ENCODE measurements at places on chromosomes 11 and 22.
A peak's percentile ranks its signal among the peaks of the same experiment; 100 is the strongest.

- DNase-seq = peak; percentile 88
These were observed 26.1 kb upstream of the RTL6 start for GRCh38 chr22:44523981-44524759.

- DNase-seq = no peak
These were observed 51.1 kb downstream of the MUC6 start for GRCh38 chr11:985406-985805.

DNA sequence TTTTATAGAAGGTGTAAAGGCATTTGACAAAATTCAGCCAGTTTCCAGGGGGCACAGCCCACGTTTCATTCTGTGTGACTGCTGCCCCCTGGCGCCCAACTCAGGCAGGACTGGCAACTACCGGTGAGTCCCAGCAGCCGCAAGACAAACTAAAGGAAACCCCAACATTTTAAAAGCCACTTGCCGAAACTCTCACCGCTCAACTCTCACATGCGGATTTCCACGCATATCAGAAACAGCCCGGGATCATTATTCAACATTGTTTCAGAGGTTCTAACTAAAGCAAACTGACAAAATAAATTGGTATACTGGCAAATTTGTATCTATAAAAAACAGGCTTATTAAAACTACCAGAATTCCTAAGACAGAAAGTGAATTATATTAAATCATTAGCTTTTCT, 48.2 kb downstream of the MORC2 start:
- peak; percentile 65 for DNase-seq

DNA sequence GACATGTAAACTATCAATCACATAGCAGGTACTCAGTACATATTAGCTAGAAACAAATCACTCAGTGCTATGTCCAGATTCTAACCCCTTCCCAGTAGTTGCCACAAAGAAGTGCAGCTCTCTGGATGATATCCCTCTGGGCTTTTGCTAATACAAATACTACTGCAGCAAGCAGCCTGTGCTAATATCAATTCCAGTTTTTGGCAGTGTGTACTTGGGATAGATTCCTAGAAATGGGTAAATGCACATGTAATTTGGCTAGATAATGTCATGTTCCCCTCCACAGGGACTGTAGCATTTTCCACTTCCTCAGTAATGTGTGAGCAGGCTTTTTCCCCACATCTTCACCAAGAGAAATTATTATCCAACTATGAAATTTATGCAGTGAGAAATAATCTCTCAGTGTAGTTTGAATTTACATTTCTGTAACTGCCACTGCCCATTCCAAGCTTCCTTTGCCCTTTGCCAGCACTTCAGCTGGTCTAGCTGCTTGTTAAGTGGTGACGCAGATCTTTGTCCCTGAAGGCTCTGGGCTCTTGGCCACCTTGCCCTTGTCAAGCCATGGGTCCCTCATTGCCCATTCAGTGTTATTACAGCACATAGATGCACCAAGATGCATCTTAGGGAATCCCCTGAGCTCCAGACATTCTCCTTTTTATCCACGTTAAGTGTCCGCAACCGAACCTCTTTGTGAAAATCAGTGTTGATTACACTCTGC, 107.1 kb upstream of the CLPB start:
- DNase-seq = no peak

DNA sequence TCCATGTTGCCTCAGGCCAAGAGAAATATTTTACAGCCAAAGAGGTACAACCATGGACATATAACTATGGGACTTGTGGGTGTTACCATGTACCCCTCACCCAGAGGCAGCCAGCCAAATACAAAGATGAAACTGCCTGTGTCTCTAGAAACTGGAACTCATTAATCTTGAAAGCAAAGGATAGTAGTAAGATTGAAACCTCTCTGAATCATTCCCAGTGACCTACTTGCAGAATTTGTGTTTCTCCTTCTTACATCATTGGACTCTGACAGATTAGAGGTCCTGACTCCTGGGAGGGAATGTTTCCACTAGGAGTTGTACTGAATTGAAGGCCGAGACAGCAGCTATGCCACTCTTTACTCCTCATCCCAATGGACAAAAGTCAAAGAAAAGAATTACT, 257.4 kb upstream of the UBASH3B start:
- no peak for DNase-seq

DNA sequence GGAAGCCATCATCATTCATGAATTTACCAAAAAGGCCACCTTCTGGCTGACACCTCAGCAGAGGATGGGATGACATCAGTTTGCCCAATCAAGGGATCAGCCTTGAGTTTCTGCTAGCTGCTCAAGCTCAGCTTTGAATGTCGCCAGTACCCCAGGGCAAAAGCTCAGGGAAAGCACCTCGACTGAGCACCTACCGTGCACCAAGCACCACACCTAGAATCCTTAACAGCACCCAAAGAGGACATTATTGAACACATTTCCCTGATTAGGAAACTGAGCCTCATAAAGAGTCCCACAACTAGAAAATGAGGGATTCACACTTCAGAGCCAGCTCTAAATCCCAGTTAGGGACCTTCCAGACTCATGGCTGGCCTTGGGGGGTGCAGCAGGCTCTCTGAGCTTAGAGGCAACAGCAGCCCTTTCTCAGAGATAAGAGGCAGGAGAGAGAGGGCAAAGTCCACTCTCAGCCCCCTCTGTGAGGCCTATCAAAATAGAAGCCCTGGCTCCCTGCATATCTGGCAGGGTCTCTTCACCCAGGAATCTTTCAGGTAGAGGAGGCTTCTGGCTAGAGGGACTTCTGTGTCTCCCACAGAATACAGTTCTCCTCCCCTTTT, 13.4 kb upstream of the DAGLA start:
- no peak for DNase-seq

DNA sequence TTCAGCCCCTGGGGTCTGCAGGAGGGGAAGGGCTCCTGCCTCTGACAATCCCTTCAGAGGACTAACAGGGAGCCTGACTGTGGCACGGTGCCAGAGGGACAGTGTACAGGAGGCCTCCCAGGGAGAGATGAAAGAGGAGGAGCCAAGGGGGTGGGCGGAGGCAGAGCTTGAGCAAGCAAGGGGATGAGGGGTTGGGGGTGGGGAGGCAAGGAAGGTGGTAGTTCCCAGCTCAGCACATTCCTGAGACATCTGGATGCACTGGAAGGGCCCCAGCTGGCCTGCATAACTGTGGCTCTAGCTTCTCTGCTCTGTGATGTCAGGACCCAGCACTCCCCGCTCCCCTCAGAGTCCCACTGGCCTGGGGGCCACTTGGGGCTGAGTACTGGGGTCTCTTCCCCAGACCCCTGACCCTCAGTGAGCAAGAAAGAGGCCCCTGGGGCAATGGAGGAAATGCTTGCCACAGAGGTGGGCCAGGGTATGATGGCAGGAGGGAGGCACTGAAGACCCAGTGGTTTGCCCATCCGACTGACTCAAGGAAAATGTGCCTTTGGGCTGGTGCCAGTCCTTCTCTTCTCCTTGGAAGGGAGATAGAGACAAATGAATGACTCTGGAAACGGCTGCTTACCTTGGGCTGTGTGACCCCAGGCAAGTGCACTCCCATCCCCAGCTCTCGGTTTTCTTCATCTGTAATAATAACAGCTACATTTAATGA, 13.3 kb downstream of the CREB3L1 start:
- peak; percentile 94 for DNase-seq

GRCh38 chr11:1223346-1224110, 662 bp downstream of the MUC5B start:
- no peak for DNase-seq

- no peak for DNase-seq
These were observed 12.0 kb upstream of the ZDHHC13 start for GRCh38 chr11:19105011-19105410.

DNA sequence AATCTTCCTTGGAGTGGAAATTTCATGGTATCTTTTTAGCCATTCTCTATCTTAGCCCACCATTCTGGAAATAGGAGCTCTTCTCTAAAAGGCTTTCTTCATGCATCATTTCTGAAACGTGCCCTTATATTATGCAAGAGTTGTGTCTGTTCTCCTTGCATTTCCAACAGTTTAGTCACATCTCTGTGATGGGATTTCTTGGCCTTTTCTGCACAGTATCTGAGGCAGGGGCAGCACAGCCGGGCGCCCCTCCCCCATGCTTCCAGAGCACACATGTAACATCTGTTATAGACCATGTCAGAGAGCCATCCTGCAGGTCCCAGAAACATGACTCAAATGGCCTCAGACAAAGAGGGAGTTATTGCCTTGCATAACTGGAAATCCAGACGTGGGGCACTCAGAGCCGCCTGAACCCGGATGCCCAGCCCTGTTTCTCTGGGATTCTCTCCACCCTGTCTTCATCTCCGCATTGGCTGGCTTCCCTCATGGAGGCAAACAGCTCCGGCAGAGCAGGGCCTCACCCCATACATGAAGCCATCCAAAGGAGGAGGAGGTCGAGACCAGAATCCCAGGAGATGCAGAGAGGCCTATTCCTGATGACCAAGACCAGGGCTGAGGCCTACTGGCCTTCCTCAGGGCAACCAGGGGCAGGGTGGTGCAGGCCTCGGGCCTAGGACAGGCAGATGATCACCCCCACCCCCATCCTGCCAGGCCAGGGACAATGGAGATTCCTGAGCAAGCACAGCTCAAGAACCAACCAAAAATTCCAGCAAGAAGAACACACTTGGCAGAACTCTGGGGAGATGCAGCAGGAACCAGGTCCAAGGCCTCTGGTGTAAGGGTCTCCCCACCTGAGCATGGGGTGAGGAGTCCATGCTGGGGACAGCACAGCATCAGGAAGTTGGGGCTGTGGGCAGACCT, 61.3 kb downstream of the IGLL5 start:
- DNase-seq = no peak

- DNase-seq = peak; percentile 90
These were observed 304.3 kb upstream of the NCAM1 start for GRCh38 chr11:112656772-112657428.

DNA sequence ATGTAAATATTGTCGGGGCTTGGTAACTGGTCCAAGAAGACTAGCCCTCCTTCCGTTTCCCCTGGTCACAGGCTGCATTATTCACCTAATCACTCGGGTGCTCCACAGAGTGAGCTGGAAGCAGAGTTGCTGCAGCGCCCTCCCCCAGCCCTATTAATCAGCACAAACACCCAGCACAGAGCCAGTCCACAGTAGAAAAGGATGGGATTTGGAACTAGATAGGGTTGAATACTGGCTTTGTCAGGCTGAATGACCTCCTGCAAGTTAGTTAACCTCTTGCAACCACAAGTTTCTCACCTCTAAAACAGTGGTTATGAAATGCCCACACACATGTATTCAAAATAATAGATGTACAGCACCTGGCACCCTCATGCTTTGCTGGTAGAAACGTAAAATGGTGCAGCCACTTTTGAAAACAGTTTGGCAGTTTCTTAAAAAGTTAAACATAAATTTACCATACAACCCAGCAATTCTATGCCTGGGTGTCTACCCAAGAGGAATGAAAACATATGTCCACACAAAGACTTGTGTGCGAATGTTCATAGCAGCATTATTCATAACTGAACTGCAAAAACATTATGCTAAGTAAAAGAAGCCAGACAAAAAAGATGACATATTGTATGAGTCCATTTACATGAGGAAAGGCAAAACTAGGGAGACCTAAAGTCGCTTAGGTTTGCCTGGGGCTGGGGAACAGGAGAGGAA, 31.7 kb upstream of the APLP2 start:
- peak; percentile 83 for DNase-seq

DNA sequence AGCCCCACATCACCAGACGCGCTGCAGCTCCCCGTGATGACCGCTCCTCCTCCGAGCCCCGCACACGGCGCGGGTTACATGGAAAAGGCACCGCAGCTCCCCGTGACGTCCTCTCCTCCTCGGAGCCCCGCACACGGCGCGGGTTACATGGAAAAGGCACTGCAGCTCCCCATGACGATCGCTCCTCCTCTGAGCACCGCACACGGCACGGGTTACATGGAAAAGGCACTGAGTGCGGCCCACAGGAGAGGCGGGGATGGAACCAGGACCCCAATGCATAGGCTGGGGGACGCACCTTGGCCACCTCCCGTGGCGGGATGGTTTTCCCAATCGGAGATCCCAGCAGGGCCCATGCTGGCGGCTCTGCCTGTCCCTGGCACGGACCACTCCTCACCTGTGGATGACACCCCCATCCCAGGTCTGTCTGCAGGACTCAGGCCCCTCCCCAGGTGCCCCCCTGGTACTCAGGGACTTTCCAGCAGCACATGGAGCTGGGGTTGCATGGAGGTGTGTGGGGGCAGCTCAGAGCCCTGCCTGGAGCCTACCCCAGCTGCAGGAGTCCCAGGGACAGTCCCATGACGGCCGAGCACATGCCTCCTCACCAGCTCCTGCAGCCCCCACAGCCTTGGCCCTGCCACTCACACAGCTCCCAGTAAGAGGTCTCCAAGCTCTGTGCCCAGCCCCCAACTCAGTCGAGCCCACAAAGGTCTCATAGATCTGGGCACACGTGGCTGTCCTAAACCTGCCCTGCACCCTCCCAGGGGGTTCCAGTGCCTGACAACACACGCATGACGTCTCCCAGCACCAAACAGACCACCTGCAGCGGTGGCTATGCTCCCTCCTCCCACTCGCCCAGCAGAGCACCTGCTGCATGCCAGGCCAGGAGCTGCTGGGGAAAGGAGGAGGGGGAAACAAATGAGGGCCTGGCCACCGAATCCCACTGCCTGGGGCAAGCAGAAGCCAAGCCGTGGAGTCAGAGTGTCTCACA, 166.6 kb downstream of the BRD1 start:
- DNase-seq = no peak

DNA sequence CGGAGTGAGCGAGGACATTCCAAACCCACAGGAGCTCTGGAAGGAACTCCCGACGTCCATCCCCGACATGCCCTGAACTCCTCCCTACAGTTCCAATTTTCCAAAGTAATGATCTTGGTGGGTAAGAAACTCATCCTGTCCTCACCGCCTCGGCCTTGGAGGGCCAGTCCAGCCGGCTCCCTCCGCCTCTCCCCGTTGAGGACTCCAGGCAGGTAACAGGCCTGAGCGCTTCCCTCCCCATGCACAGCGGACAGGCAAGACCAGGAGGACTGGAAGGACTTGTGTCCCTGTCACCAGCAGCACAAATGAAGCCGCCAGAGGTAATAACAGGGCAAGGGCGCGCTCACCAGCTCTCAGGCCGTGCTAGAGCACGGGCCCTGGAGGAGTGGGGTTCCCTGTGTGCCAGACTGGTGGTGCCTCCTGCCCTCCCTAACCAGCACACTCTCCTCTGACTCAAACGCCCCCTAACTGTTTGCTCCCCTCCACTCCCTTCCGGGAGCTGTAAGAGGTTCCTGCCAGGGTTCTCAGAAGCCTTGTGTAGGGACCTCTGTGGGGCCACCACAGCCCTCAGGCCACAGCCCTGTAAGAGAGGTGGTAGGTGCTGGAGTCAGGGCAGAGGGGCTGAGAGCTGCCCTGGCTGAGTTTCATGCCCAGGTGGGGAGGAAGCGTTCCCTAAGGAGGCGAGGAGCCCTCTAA, 17.1 kb downstream of the OVOL1 start:
- DNase-seq = no peak

DNA sequence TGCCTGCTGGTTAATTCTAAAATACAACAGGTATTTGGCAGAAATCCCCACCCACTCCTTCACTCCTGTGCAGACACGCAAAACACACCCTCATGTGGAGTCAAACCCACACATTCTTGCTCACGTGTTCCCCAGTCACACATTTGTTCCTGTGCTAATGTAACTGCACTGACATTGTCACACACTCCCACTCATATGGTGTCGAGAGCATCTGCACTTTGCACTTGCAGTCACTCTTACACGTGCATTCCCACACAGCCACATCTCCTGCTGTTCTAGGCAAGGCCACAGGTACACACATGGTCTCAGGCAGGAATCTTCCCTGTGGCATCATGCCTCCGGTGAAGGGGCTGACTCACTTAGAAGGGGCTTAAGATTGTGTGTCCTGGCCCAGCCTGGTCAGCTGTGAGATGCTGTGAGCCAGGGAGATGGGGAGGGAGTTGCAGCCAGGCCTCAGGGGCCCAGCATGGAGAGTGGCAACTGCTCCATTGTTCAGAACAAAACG, 395.0 kb downstream of the TENM4 start:
- peak; percentile 47 for DNase-seq

GRCh38 chr11:7927635-7928034, 3.4 kb downstream of the OR10A6 start:
- DNase-seq = no peak
